AML-193 (cell line): ENCODE measurements at places on chromosomes 5 and 9.

GRCh38 chr9:132814937-132815336, 63.1 kb downstream of the AK8 start:
- no peak for DNase-seq

DNA sequence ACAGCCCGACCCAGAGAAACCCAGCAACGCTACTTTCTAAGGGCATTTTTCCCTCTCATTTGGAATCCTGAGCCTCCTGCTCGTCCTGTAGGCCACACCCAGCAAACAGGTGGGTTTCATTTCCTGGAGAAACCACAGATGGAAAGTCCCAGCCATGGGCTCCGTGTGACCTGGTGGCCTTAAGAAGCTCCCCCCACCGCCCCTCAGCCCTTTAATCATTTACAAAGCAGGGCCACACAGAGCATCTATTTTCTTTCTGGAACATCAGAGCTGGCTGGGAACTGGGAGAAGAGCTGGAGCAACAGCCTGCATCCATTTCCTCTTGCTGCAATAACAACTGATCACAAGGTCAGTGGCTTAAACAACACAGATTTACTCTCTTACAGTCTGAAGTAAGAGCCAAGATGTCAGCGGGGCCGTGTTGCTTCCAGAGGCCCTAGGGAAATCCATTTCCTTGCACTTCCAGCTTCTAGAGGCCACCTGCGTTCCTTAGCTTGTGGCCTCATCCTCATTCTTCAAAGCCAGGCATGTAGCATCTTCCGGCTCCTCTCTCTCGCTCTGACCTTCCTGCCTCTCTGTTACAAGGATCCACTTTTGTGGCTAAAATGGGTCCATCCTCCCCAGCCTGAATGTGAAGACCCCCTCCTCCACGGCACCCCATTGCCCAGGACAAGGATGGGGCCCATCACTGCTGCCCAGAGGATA, 40.5 kb downstream of the C9orf50 start:
- no peak for DNase-seq

DNA sequence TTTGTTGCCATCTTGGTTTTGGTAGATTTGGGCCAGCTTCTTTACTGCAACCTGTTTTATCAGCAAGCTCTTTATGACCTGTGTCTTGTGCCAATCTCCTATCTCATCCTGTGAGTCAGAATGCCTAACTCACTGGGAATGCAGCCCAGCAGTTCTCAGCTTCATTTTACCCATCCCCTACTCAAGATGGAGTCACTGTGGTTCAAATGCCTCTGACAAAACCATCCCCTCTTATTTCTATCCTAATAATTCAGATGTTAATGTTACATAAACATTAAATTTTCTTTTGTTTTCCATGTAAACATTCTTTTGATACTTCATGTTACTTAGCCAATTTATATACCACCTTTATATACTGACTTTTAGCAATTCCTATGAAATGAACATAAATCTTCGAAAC, 746.3 kb downstream of the CDH18 start:
- no peak for DNase-seq

DNA sequence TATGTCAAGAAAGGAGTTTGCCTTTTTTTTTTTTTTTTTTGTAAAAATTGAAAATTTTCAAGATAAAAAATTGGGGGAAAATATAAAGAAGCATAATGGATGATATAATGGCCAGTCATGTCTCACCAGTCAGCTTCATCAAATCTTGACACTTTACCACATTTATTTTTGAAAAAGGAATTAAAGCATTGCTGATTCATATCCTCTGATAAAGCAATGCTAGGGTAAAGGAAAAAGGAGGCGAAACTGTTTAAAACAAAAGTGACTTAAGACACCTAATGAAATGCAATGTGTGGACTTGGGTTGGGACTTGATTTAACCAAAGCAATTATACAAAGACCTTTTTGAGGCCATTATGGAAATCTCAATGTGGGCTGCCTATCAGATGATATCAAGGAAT, 208.5 kb downstream of the ARHGAP26 start:
- DNase-seq: no peak

- no peak for DNase-seq
Observed at GRCh38 chr5:154728939-154729588, 26.1 kb upstream of the LARP1 start.

- DNase-seq: no peak
Observed at GRCh38 chr9:116223926-116224325, 70.3 kb downstream of the PAPPA start.

DNA sequence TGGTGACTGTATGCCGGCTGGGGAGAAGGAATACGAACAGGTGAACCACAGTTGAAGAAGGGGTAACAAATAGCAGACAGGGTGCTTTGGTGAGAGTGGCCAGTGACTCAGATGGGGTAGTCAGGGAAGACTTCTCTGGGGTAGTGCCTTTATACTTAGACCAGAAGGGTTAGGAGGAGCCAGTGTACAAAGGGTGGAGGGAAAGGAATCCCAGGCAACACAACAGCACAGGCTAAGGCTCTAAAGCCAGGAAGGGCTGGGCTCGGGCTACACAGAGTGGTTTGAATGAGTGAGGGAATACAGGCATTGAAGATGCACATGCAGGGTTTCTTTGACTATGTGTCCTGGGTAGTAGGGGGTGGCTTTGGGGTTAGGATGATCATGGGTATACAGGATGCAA, 70.6 kb upstream of the CXCL14 start:
- DNase-seq: no peak

- DNase-seq: no peak
Observed at GRCh38 chr9:68492806-68493205, 47.9 kb downstream of the TMEM252 start.

GRCh38 chr9:6029604-6030274, 14.3 kb upstream of the RANBP6 start:
- DNase-seq: no peak

GRCh38 chr5:63483338-63483737, 478.9 kb downstream of the HTR1A start:
- DNase-seq: no peak

DNA sequence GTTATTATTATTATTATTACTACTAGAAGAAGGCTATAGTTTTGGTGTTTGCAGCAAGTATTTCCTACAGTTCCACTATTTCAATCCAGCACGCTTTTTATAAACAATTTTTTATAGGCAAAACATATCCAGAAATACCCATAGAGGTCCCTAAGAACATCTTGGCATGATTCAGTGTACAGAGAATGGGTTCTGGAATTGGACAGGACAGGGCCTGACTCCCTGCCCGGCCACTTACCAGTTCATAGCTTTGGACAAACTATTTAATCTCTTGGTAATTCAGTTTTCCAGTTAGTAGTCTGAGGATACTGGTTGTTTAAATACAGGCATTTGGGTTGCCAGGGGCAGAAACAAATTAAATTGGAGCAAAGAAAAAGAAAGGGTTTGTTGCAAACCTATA, 91.2 kb downstream of the PGM5 start:
- no peak for DNase-seq

GRCh38 chr5:77987331-77987730, 211.2 kb upstream of the TBCA start:
- no peak for DNase-seq

DNA sequence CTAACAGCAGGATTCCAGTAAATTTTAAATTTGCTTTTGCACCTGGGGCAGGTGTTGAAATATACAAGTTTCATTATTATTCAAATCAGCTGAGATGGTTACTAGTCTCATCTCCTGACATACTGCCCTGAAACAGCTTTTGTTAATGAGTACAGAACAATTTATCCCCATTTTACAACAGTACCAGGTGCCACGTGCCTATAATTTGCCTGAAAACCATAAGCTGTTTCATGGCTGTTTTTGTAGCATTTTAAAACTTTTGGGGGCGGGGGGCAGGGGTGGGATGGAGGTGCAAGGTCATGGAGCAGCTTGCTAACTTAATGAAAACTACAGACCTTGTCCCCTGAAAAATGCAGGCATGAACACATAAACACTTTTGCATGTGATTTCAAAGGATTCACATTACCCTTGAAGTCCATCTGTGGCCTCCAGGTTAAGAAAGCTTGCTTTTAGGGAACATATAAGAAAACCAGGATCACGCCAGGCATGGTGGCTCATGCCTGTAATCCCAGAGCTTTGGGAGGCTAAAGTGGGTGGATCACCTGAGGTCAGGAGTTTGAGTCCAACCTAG, 42.1 kb downstream of the TIMD4 start:
- no peak for DNase-seq

DNA sequence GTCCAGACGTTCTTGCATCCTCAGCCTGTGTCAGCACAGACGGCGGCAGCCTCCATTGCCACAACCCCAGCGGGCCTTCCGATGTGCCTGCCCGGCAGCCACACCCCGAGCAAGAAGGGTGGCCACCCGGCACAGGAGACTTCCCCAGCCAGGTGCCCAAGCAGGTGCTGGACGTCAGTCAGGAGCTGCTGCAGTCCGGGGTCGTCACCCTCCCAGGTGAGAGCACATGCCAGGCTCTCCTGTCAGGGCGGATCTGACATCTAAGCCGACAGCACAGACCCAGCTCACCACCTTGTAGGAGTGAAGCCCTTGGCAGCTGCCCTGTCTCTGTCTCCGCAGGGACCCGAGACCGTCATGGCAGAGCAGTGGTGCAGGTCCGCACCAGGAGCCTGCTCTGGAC, 48.3 kb upstream of the LRRC14B start:
- DNase-seq: no peak

GRCh38 chr9:133003671-133004090, 25.2 kb downstream of the GFI1B start:
- DNase-seq: no peak

GRCh38 chr5:140322751-140323731, 20.1 kb upstream of the PFDN1 start:
- DNase-seq: no peak
